ENCODE measurements at places on chromosomes 6 and 20. TPM values are rescaled to one million over a fixed set of nuclear protein-coding genes. Genes with fewer than 3 reads are reported as not detected.

- no peak for DNase-seq
These were observed 32.0 kb upstream of the HMGA1 start for GRCh38 chr6:34204693-34205092.

DNA sequence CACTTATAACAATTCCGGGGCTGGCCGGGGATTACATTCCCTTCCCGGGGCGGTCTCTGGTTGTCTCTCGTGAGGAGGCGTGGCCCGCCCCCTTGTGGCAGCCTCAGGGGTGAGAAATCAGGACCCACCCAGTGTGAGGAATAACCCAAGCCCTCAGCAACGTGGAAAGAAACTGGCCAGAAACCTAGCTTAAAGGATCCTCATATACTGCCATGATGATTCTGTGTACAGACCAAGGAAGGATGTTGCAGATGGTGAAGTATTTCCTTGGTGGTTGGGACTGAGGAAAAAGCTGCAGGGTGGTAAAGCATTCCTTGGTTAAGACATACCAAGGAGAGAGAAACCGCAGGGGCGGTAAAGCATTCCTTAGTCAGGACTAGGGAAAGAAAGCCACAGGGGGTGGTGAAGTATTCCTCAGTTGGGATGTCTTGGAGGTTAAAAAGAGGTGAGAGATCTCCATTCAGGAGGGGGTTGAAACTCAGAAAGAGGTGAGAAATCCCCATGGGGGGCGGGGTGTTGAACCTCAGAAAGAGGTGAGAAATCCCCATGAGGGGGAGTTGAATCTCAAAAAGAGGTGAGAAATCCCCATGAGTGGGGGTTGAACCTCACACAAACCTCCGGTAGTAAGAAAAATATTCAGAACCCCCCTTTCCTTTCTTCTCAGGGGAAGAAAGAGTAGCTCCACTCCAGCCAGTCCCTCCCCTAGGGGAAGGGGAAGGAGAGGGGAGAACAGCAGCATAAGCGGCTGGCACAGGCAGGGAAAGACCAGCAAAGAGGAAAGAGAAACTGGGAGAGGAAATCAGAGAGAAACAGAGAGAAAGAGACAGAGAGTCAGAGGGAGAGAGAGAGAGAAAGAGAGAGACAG, 238.1 kb downstream of the RNGTT start:
- DNase-seq: peak; percentile 32

DNA sequence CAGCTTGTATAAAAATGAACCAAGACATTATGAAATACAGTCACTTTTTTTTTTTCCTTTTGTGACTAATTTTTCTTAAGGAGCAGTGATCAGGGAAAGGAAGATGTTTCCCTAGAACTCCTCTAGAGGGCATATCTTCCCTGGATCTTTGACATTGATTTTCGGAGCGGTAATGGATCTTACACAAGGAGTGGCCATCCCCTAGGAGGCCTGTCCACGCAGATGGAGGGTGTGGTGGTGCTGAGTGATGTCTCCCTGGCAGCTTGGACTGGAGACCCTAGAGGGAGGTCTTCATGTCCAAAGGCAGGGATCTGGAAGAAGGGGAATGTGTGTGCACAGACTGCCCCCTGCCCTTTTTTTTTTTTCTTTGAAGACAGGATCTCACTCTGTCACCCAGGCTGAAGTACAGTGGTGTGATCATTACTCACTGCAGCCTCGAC, 7.0 kb upstream of the KIFC1 start:
- DNase-seq: no peak

Gene TMEM244
- not detected for total RNA-seq

DNA sequence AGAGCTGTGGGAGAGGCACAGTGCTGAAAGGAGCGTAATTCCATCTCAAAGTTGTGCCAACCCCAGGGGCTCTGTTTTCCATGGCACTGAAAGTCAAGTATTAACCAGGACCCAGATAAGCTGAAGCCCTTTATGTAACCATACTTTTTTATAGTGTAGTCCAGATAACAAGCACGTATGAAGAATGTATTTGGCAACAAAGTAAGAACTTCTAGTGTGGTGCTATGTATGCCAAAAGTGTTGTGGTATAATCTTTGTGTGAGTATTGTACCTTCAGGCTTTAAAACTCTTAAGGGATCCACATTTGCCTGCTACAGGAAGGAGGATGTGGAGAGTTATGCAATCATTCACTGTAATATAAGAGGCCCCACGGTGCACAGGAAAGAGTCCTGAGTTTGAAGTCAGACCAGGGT, 129.4 kb downstream of the IBTK start:
- no peak for DNase-seq

Gene RAB23
- 15.5 TPM for total RNA-seq

- DNase-seq: no peak
These were observed 113.5 kb downstream of the SLC22A3 start for GRCh38 chr6:160461641-160462040.

Gene UNC5CL
- not detected for total RNA-seq

Gene GSTA4
- 28.5 TPM for total RNA-seq

DNA sequence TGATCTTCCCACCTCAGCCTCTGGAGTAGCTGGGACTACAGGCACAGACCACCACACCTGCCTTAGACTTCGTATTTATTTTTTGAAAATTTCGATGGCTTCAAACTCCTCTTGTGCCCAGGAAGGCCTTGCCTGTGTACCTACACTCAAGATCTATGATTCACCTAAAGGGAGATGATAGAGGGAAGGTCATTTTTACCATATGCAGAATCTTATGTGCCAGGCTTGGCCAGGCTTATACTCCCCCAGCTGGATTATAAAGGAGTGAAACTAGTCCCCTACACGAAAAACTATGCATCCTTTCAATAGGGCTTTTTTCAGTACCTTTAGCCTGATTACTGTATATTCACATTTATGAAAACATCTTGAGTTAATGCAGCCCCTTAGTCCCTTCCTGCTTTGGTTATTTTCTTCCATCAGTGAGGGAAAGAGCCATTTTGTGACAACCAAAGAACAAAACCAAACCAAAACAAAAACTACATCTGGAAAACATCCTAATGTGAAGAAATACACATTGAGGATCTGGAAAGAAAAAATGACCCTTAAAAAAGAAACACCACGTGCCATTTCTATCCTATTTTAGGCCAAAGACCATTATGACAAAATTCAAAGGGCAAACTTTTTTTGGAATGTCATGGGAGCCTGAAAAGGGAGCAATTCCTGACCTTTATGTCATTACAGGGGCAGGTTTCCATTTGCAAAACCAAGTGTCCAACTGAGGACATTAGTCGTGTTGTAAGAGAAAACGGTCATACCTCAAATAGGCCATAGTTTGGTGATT, 34.7 kb downstream of the RIPOR2 start:
- DNase-seq: no peak

Gene THBS2
- 194 TPM for total RNA-seq

DNA sequence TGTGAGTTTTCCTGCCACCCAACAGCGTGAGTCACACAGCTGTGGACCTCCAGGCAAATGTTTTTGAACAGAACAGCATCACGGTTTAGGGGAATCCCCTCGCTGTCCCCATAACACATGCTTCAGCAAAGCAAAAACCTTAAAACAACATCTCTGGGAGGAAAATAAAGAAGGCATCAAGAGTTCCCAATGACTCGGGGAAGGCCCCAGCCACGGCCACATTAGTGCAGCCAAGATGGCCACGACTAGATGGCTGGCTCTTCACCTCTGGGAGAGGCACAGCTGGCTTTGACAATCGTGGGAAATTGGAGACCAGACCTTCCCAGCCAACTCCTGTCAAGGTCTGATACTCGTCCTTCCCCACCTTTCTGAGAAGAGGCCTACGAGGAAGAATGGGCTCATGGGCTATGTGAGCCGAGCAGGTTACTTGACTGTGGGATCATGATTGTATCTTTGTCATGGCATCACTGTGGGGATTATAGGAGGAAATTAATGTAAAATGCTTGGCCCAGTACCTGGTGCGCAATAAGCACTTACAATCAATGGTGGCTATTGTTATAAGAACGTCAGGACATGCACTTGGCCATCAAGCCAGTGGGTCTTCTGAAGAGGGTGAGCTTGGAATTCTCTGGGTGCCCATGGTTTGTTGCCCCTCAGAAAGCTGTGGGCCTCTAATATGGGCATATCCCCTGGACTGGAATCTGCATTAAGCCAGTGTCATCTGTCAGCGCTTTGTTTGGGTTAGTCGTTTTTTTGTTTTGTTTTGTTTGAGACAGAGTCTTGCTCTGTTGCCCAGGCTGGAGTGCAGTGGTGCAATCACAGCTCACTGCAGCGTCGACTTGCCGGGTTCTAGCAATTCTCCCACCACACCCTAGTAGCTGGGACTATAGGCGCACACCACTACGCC, 43.6 kb downstream of the FGD2 start:
- peak; percentile 76 for DNase-seq
